Kidney epithelial cell (primary cell): ENCODE measurements at places on chromosomes 1 and 21. TPM values are rescaled to one million over a fixed set of nuclear protein-coding genes. Genes with fewer than 3 reads are reported as not detected.

- DNase-seq = no peak
These were observed 559.9 kb upstream of the PBX1 start for GRCh38 chr1:163999131-163999530.

The CNKSR1 gene
- 15.2 and 16.8 TPM in 2 replicates for total RNA-seq

The S100A7A gene
- total RNA-seq = not detected in 2 replicates

GRCh38 chr1:30327370-30328099, 395.9 kb downstream of the MATN1 start:
- DNase-seq = no peak

DNA sequence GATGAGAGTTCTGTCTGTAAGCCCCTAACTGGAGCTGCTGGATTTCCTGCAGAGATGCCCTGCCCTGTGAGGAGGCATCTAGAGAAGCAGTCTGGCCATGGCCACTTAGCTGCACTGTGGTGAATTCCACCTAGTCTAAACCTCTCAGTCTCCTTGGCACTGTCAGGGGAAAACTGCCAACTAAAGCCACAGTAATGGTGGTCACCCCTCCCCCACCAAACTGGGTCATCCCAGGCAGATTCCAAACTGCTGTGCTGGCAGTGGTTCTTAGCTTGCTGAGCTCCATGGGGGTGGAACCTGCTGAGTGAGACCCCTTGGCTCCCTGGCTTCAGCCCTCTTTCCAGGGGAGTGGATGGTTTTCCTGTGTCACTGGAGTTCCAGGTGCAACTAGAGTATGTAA, 740.6 kb downstream of the RWDD3 start:
- peak; percentile 52 for DNase-seq

DNA sequence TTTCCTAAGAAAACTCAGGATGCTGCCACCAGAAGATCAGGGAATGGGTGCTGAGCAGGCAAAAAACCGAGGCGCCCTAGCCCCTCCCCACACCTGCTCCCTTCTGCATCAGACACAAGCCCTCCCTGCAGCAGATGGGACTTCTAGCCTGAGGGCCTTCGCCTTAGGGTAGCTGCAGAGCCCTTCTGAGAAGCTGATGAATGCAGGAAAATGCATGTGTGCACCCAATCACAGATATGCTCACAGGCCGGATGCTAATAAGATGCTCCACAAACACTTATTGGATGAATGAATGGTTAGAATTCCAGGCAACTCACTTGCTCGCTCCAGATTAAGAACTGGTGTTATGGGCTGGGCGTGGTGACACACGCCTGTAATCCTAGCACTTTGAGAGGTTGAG, 6.8 kb upstream of the C1orf210 start:
- no peak for DNase-seq

- DNase-seq = no peak
These were observed 28.4 kb downstream of the TOMM20 start for GRCh38 chr1:235100194-235100772.

- DNase-seq = no peak
These were observed 27.5 kb downstream of the INTS7 start for GRCh38 chr1:212007886-212008285.

GRCh38 chr1:223811634-223812101, 34.1 kb downstream of the TP53BP2 start:
- no peak for DNase-seq

The VWA5B1 gene
- total RNA-seq = 0.14 TPM in 1 of 2 replicates, not detected in the other

DNA sequence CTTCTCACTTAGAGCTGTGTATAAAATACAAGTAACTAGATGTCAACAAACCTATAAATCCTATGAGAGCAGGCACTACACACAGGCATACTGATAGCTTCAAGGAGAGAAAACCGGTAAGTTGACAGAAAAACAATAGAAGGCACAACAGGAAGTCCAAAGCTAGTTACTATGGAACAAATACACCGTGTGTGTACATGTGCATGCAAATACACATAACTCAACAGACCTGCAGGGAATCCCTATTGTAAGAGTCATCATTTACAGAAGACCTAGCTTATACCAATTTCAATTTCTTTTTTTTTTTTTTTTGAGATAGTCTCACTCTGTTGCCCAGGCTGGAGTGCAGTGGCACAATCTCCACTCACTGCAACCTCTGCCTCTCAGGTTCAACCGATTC, 26.3 kb downstream of the JAK1 start:
- no peak for DNase-seq

DNA sequence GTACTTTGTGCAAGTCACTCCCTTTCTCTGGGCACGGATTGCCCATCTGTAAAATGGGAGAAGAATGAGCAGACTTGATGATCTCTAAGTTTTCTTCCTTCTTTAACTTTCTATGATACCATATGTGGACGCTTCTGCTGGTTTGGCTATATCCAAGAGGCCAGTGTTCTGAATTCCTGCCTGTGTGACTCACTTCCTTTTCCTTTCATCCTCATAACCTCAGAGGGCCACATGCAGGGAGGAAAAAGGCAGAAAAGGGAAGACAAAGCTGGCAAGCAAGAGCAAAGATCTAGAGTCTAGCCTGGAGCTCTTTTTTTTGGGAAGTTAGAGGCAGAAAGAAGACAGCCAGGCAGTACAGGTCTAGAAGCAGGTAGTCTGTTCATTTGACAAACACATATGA, 151.2 kb downstream of the OMA1 start:
- peak; percentile 63 for DNase-seq

The LCE1E gene
- total RNA-seq = not detected in 2 replicates
